Smooth muscle cell of the coronary artery (primary cell): ENCODE measurements at places on chromosomes 3 and 15. TPM values are rescaled to one million over a fixed set of nuclear protein-coding genes. Genes with fewer than 3 reads are reported as not detected.

The ISLR gene
- total RNA-seq, result 44.8 and 87.3 TPM in 2 replicates

The C2CD4A gene
- total RNA-seq, result 0.98 TPM in 1 of 2 replicates, not detected in the other

The NSUN3 gene
- 8.1 and 11.6 TPM in 2 replicates for total RNA-seq

The SHQ1 gene
- total RNA-seq, result 17.0 and 18.8 TPM in 2 replicates

The SSUH2 gene
- 0.12 TPM in 1 of 2 replicates, not detected in the other for total RNA-seq

The TGM4 gene
- 0.15 TPM in 1 of 2 replicates, not detected in the other for total RNA-seq

The ATP13A5 gene
- not detected in 2 replicates for total RNA-seq
